ENCODE measurements at places on chromosomes 2 and 18.
A peak's percentile ranks its signal among the peaks of the same experiment; 100 is the strongest.

- no peak for DNase-seq
Observed at GRCh38 chr2:67075530-67076238, 321.4 kb upstream of the ETAA1 start.

DNA sequence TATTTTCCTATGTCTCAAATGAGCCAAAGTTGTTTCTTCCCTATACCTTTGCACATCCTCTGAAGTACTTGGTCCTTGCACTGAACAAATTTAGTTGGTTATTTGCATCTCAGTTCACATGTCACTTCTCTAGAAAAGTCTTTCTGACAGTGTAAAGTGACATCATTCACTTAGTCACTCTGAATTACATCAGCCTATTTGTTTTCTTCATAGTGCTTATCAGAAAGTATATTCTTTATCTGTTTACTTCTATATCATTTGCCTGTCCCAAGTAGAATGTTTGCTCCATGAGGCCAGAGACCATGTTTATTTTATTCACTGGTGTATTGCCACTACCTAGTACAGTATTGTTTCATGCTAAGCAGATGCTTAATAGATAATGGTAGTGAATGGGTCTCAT lies 173.7 kb downstream of the HNMT start:
- DNase-seq = no peak

DNA sequence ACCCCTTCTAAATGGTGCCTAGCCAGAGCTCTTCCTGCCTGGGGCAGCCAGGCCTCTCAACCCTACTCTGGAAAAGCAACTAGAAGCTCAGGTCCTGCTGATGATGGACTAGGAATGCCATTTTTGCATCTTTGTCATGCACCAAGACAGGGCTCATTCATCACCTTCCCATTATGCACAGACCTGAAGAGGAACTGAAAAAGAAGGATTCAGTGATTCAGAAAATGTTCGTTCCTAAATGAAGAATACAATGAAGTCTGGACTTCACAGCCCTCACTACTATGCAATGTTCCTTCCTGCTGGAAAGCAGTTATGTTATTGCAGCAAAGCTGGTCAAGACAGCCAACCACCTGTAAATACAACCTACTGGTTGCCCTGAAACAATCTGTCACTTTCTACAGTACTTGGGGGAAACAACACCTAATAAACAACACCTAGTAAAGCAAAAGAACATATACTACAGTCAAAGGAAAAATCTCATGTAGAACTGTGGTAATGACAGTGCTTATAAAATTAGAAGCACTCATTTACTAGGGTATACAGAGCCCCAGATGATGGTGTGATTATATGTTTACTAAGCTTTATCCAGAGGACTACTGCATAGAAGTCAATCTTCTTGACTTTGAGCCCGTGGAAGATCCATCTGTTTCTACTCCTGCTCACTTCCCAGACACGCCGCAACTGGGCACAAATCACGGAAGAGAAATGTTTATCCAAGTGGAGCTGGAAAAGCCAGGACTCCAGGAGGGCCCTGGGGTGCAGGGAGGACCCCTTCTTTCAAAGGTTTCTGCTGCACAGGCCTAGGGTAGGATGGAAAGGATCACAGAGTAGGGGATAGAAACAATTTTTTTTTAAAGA lies 103.1 kb upstream of the THOC1 start:
- DNase-seq = peak; percentile 36

DNA sequence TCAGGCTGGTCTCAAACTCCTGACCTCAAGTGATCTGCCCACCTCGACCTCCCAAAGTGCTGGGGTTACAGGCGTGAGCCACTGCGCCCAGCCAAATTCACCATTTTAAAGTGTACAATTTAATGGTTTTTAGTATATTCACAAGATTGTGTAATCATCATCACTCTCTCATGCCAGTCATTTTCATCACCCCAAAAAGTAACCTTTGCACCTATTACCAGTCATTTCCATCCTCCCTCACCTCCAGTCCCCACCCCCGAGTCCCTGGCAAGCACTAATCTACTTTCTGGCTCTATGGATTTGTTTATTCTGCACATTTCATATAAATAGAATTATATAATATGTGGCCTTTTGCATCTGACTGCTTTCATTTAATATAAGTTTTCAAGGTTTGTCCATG lies 10.8 kb downstream of the PCBP1 start:
- no peak for DNase-seq

- no peak for DNase-seq
Observed at GRCh38 chr2:158142165-158142564, 40.5 kb downstream of the UPP2 start.

- DNase-seq = no peak
Observed at GRCh38 chr2:22382479-22383169, 1002.4 kb upstream of the KLHL29 start.

DNA sequence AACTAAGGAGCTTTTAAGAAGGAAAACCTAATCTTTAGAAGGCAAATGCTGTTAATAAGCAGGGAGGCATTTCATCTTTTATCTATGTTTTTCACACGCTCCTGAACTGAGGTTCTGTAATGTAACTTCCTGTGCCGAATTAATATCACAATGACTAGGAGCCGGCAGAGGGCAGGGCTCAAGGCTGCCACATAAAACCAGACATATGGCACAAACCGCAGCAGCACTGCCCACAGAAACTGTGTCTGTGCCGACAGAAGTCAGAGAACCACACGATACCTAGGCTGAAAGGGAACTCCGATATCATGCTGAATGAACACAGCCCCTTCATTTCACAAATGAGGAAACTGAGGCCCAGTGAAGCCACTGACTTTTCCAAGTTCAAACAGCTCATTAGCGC lies 112.1 kb downstream of the EIPR1 start:
- no peak for DNase-seq

DNA sequence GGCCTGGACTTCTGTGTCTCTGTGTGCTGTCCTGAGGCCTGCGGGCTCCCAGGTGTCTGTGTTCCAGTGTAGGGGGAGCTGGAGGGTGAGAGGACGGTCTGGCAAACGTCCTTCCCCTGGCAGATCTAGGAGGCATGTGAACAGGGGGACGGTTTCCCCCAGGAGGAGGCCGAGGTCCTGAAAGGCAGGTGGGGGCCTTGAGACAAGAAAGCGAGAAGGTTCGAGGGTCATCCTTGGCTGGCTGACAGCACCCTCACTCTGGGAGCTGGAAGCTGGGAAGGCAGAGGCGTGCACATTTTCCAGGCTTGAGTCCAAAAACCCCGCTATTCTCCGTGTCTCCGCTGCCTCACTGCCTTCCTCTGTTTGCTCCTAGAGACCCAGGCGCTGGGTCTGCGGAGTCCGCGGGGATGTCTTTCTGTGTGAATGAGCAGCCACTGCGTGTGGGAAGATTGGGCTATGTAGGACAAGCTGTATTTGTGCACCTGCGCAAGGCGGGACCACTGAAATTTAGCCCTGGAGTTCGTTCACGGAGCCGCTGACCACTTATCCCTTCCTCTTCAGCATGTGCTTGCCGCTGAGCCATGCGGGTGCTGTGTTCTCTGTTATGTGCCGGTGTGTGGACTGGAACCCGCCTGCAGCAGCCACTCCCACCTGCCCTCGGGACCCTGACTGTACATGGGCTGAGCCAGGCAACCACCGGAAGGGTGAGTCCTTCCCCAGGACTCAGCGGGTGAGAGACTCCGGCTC lies 43.7 kb downstream of the TWIST2 start:
- DNase-seq = no peak

- peak; percentile 23 for DNase-seq
Observed at GRCh38 chr2:215487002-215487372, 51.1 kb upstream of the FN1 start.

GRCh38 chr2:70029814-70030409 lies 57.4 kb upstream of the PCBP1 start:
- peak; percentile 79 for DNase-seq

DNA sequence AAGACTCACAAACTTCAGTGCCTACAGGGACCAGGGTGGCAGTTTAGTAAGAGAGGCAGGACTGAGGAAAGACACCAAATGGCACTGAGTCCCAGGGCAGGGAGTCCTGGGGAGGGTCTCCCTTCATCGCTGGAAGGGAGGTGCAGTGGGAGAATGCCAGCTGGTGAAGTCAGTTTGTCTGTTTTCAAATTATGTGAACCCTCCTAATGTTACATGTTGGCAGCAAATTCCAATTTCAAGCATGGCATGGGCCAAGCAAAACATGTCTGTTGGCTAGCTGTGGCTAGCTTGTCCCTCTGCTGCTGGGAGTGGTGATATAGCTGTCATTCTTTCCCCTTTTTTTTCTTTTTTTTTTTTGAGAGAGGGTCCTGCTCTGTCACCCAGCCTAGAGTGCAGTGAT lies 55.9 kb upstream of the HAAO start:
- no peak for DNase-seq

GRCh38 chr2:130737592-130737991 lies 8.7 kb downstream of the GPR148 start:
- no peak for DNase-seq

DNA sequence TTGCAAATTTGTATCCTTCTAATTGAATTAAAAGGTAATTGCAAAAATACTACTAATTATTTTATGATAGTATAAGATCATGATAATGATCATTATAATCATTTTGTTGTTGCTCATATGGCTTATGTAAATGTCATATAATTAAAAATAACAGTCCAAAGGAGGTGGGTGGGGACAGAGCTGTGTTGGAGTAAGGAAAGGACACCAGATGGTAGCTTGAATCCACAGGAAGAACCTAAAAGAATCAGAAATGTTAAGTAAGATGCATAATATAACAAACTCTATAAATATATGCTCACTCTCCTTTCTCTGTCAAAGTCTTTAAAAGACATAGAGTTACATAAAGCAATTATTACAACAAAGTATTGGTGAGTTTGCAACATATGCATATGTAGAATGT lies 650.7 kb upstream of the HS6ST1 start:
- no peak for DNase-seq

GRCh38 chr2:7841751-7842150 lies 840.1 kb upstream of the ID2 start:
- DNase-seq = no peak

GRCh38 chr2:68812251-68812650 lies 58.9 kb downstream of the BMP10 start:
- no peak for DNase-seq

GRCh38 chr2:240974771-240975572 lies 23.4 kb upstream of the SNED1 start:
- DNase-seq = peak; percentile 34

- no peak for DNase-seq
Observed at GRCh38 chr2:31606509-31606908, 25.8 kb upstream of the SRD5A2 start.

DNA sequence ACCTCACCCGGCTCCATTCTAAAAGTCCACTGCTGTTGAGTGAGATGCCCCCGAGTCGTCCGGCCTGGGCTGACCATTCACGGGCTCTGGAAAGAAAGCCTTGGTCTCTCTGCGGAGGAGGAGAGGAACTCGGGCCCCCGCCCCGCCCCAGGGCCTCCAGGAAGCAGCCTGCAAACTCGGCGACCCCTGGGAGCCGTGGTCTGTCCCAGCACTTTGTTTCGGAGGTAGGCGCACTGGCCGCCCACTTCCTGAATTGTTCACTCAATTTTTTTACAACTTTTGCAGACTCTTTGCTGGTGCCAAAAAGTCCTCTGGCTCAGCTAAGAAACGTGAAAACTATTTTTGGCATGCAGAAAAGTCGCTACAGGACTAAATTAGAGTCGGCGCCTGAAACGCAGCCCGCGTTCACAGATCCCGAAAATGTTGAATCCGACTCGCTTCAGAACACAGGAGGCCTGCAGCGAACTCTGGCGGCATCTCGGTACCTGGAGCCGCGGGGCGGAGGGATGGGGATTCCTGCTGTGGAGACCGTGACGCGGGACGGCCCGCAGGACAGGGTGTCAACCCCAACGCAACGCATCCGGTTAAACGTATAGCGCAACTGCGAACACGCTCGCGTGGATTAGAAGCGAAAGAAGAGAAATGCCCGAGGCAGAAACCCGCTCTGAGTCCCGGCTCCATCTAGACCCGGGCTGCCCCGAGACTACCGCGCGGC lies 1.5 kb downstream of the PXDN start:
- DNase-seq = peak; percentile 95

GRCh38 chr18:48803518-48803917 lies 147.2 kb downstream of the SMAD7 start:
- DNase-seq = no peak

DNA sequence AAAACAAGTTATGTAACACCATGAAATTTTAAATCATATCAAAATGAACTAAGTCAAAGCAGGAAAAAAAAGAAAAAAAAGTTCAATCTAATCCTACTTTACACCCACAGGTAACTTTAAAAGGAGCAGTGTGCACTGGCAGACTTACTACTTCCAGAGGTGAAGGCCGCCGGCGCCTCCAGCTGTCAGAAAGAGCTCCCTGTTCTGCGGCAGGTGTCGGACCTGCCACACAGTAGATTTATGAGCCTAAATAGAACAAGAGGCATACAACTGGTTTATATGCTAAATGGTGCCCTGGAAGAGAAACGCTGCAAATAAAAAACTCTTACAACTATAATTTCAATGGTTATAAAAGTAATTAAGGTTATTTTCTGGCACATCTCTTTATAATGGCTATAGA lies 23.1 kb upstream of the PNO1 start:
- no peak for DNase-seq

GRCh38 chr2:203080447-203081045 lies 65.9 kb downstream of the NBEAL1 start:
- DNase-seq = no peak

- no peak for DNase-seq
Observed at GRCh38 chr2:100301881-100302584, 20.3 kb downstream of the LONRF2 start.

- no peak for DNase-seq
Observed at GRCh38 chr2:172904236-172904635, 168.6 kb downstream of the RAPGEF4 start.

GRCh38 chr2:12577091-12577490 lies 139.6 kb upstream of the TRIB2 start:
- DNase-seq = no peak

GRCh38 chr2:85309699-85310321 lies 18.0 kb downstream of the TGOLN2 start:
- no peak for DNase-seq

GRCh38 chr18:27312153-27312552 lies 127.0 kb upstream of the CHST9 start:
- DNase-seq = no peak

DNA sequence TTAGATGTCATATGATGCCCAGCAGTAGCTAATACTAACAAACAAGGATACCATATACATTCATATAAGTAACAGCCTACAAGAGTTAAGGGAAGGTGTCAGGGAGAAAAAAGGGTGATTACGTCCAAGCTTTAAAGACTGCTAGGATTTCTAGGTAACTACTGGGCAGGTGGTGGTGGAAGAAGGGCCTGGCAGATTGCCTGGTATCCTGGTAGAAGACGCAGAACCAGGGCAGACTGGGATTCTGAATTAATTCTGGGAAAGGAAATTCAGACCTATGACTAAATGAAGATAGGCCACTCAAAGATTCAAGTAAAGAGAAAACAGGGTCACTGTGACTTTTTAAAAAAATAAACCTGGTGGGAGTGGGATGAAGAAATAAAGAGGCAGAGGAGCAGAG lies 31.9 kb downstream of the NDUFA10 start:
- no peak for DNase-seq
